ENCODE measurements at places on chromosomes 3 and 15.

DNA sequence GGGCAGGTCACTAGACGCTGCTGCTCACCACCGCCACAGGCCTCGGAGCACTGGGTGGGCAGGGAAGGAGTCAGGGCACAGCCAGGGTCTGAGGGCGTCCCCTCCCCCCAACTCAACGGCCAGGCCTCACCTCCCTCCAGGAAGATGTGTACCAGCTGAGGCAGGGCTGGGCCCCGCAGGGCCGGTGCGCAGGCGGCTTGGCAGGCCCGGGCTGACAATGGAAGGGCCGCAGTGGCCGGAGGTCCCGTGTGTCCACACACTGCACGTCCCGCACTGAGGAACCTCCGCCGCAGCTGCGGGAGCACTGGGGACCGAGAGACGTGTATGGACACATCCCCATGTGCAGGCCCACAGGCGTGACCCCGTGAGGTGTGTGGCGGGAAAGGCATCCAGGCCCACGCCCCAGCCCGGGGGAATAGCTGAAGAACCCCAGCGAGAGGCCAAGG lies 47.4 kb downstream of the ADAMTS7 start:
- DNase-seq: no peak

DNA sequence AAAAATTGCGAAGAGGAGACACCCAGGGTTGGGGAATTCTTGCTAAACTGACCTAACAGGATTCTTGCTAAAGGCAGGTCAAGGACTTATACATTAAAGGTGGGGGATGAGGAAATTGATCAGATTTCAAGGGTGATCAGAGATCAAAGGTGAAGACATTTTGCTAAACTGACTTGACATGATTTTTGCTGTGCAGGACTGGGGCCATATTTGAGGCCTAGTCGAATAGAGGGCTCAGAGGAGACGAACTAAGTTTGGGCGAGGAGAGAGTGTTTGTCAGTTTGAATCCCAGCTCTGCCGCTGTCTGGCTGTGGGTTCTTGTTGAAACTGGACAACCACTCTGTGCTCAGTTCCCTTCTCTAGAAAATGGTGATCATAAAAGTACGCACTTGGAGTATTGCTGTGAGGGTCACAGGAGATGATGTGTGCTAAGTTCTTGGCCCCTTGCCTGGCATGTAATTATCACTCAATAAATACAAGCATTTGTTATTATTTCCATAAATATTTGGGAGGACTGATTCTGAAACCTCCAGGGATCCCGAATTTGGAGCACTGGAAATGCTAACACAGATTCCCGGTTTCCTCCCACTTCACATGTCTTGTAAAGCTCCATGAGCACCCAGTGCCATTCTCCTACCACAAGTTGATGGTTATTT lies 364.8 kb upstream of the PROK2 start:
- no peak for DNase-seq

- DNase-seq: no peak
Measured at GRCh38 chr15:94723801-94724200, 492.4 kb downstream of the MCTP2 start.

GRCh38 chr3:12401208-12401607 lies 83.1 kb upstream of the TSEN2 start:
- no peak for DNase-seq

DNA sequence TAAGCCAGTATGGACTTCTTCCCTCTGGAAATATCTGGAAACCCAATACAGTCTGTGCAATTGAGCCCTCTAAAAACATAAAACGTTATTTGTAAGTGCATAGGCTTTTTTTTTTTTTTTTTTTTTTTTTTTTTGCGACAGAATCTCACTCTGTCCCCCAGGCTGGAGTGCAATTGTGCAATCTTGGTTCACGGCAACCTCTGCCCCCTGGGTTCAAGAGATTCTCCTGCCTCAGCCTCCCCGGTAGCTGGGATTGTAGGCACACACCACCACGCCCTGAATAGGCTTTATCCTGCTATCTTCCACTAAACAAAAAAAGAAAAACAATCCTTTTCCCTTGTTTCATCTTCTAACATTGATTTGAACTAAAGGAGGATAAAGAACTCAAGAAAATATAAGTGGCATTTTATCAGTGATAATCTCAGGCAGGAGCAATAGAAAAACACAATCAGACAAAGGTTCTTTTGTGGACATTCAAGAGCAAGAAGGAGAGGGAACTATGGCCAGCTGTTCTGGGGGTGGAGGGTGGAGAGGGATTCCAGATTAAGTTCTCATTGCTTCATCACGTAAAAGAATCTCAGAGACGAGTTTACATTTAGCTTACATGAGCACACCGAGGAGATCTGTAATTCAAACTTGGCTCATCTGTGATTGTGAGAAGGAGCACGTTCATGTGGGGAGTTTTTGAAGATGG lies 68.6 kb downstream of the ITGB5 start:
- no peak for DNase-seq

DNA sequence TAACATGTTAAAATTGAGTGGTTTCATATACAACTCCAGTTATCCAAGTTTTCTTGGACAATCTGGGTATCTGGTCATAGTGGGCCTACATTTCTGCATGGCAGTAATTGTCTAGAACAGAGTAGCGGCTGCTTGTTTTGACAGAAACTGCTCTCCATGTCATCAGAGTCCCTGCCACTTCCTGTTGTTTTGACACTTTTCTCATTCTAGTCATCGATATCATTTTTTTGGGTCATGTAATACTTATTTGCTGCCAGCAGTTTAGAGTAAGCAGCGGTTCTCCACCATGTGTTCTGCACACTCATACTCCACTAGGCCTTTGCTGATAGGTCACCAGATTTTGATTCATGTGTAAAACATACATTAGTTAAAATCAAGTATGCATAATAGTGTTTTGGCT lies 81.5 kb downstream of the SLC25A26 start:
- no peak for DNase-seq

DNA sequence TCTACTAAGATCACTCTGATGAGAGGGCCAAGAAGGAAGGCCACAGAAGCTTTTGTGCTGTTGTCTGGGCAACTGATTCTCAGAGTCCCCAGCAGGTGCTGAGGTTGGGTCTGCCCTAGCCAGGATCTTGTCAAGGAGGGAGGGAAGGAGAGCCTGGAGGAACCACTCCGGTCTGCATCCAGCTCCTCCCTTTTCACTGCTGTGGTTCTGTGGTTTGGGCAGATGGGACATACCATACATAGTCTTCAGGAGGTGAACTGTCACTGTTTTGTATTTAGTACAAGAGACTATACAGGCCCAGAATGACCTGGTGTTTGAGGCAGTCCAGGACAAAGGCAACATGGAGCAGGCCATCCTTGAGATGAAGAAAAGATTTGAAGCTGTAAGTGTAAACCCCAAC lies 21.9 kb downstream of the C3orf62 start:
- no peak for DNase-seq

DNA sequence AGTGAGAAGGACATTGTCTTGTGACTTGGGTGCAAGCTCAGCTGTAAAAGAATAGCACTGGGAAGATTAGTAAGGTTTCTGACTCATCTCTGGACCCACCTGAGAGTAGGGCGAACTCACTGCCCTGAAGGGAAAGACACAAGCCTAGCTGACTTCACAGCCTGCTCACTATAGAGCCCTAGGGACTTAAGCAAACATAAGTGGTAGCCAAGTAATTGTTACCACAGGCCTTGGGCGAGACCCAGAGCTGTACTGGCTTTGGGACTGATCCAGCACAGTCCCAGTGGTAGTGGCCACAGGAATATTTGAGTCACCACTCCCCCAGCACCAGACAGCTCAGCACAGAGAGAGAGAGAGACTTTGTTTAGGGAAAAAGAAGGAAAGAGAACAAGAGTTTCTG lies 429.9 kb downstream of the TBL1XR1 start:
- no peak for DNase-seq

DNA sequence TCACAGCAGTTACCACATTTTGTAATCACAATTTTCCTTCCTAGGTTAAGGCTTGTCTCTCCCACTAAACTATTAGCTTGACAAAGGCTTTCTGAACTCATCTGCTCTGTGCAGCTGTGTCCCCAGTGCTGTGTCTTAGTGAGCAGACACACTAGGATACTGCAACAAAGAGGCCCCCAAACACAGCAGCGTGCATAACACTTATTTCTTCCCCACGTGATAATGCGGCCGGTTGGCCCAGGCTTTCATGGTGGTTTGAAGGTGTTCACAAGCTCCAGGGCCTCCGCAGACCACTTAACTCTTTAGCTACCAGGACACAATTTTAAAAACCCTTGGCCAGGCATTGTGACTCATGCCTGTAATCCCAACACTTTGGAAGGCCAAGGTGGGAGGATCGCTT lies 2.2 kb upstream of the HDAC11 start:
- no peak for DNase-seq

DNA sequence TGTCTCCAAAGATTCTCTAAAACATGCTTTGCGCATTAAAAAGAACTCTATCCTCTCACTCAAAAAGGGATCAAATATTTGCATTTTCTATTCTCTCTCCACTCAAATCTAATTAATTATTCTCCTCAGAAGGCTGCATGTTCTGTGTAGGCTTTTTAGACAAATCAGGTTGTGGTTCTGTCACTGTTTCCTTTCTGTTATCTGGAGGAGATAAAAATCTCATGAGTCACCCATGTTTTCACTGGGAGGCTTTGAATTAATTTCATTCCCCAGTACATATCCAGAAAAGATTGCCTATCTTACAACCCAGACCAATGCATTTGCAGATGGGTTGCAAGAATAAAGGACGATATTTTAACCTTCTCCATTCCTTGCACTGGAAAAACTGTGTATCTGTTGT lies 446.5 kb downstream of the GRM7 start:
- no peak for DNase-seq

DNA sequence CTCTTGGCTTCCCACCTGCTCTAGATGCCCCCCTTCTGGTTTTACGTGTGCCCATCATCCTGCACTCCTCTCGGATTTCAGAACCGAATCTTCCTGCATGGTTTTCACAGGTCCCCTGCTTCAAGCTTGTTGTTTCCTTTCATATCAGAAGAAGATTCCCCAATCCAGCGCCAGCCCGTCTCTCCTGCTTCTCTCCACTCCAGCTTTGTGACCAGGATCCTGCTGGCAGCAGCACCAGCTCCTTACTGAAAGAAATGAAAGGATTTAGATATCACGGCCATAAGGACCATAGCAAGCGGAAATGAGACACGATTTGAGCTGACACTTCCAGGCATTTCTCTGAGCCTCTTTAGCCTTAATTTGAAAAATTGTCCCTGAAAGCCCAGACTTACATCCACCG lies 180.3 kb upstream of the UBE3A start:
- no peak for DNase-seq

DNA sequence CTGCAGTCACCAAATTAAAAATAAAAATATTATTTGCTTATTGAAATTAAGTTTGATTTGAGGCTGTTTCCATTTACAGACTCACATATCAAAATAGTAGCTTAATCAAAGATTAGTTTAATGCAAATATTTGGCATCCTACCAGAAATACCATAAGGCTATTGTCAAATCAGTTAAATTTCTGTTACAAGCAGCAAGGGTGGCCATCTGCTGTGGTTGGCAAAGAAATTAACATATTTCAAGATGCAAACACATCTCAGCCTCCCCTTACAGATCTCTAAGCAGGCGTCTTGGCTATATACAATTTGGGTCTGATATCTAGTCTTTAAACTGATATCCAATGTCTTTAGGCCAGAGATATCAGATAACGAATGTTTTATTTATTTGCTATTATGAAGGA lies 83.2 kb upstream of the NEDD4 start:
- no peak for DNase-seq

DNA sequence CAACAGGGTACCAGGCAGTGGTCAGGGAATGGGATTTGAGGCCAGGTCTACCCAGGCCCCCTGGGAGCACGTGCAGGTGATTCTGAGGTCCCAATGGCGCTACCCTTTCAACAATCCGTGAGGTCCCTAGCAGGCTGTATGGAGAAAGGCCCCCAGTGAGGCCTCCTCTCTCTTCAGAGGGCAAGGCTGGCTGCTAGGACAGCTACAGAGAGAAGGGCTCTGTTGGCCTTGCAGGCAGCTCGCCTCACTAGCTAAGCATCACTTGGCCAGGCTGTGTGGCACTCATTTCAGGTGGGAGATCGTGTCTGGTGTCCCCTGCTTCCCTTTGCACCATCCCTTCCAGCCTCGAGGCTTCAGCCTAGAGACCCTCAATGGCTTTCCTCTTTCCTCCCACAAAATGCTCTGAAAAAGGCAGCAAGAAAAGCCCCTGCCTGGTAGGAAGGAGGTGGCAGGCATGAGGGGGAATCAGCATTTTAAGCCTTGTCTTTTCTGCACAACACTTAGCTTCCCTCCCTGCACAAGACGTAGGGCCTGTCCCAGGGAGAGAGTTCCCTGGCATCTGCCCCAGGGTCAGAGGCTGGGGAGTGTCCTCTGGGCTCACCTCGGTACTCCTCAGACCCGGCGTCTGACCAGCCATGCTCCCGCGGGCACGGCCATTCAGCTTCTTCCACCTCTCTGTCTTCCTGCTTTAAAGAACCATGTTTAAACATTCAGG lies 111.8 kb downstream of the ASB7 start:
- DNase-seq: no peak

- DNase-seq: no peak
Measured at GRCh38 chr3:111324645-111325044, 217.4 kb upstream of the CD96 start.

GRCh38 chr3:13874891-13875290 lies 5.0 kb downstream of the WNT7A start:
- DNase-seq: no peak

DNA sequence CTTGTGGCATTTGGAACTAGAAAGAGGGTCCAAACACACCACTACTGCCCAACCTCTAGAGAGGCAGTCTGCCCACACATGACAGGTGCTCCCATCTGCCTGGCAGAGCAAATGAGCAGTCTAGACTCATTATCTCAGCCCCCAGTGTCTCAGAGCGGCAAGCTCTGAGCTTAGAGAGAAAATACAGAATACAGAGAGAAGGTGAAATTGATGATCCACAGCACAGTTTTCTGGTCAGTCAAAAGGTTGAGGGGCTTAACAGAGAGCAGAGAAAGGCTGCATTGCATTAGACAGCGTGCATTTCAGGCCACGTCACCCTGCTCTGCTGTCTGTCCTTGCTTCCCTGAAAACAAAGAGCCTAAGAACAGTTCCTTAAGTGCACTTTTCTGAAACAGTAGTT lies 135.1 kb downstream of the KCNMB2 start:
- DNase-seq: no peak

DNA sequence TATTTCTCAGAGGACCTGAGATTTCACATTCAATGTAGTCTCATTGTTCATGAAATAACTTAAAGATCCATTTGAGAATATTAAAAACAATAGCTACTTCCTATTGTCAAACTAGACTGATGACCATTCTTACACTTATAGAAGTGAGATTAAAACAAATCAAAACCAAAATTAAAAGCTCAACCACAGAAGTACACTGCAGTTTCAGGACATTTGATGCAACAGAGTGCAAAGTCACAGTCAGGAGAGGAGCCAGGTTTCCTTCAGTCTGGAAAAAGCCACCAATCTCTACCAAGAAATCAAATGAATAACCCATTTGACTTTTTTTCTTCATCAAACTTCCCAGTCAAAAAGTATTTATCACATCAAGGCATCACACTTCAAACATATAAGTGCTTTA lies 5.5 kb downstream of the CCPG1 start:
- DNase-seq: no peak

GRCh38 chr3:191329654-191330529 lies at the start of gene UTS2B:
UTS2B (minus strand) TSS chr3:191330526; CDS start chr3:191282189, 48,337 bp downstream.
- peak; percentile 37 for DNase-seq

GRCh38 chr3:127254730-127255129 lies 33.1 kb downstream of the PRR20G start:
- DNase-seq: no peak

GRCh38 chr3:141909408-141909807 lies 33.0 kb downstream of the ATP1B3 start:
- no peak for DNase-seq
